ENCODE measurements at places on chromosomes 2 and 18.

DNA sequence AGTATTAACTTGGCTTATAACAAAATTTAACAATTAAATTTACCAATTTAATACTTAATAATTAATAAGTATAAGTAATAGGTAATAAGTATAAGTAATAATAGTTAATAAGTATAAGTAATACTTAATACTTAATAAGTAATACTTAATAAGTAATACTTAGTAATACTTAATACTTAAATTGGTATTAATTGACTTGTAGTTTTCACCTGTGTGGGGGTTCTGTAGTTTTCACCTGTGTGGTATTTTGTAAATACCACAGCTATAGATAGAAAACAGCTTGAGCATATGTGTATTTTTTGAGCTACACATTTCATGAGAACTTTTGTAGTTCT lies 55.4 kb downstream of the MAPRE2 start:
- DNase-seq = no peak

- DNase-seq = no peak
Observed at GRCh38 chr2:229575569-229576315, 138.6 kb downstream of the DNER start.

DNA sequence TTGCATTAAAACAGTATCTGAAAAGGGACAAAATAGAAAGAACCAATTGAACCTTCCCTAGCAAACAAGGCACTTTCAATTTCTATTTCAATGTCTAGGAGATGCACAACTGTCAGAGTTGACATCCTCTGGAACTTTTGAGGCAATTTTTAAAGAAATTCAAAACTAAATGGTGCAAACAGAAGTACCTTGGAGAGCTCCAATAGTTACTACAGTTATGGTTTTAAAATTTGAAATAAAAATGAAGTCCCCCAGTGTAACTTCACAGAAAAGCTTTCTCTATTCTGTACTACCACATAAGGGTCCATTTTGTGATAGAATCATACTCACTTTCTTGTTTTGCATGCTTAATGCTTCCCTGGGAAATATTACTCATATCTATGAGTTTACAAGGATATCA lies 162.1 kb downstream of the KCNH7 start:
- DNase-seq = no peak

DNA sequence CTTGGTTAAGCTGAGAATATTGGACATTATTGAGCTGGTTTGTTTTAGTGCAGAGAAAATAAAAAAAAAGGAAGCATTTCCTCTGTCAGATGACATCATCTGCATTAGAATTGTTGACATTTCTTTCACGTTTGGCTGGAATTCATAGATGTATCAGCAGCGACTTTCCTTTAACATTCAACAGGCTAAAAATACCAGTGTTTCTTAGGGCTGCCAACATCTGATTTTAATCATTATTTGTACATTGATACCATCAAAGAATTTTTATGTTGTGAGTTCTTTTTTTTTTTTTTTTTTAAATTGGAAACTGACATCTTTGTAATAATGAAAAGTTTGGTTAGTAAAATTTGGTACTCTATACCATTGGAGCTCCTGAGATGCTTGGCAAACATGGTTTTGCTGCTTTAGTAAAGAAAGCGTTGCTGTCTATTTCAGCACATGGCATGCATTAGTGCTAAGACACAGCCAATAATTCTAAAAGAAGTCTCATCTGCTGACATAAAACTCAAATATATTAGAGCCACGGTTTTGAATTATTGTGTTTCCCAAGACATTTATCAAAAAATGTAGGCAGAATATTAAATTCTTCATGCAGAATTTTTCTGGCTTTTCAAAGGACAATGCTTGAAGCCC lies 33.6 kb downstream of the GTF2A1L start:
- no peak for DNase-seq

GRCh38 chr2:212845941-212846340 lies 305.5 kb downstream of the IKZF2 start:
- no peak for DNase-seq

- DNase-seq = no peak
Observed at GRCh38 chr2:39216346-39217191, 27.2 kb downstream of the CDKL4 start.
